ENCODE measurements at places on chromosomes 2 and 18. TPM values are rescaled to one million over a fixed set of nuclear protein-coding genes. Genes with fewer than 3 reads are reported as not detected.

The FKBP1B gene
- total RNA-seq = 10.2 TPM

The PXDN gene
- 153 TPM for total RNA-seq

The ATOH8 gene
- total RNA-seq = 7.9 TPM

The AKAIN1 gene
- not detected for total RNA-seq

Measured in IMR-90 (cell line).